HCT116 (cell line): ENCODE measurements at places on chromosomes 2 and 18. TPM values are rescaled to one million over a fixed set of nuclear protein-coding genes. Genes with fewer than 3 reads are reported as not detected.

The UGT1A6 gene
- not detected for total RNA-seq

The POLE4 gene
- 25.6 TPM for total RNA-seq

The FAM98A gene
- 42.9 TPM for total RNA-seq

The RAB17 gene
- total RNA-seq, result 41.8 TPM

The SERPINB11 gene
- not detected for total RNA-seq

The CRACDL gene
- total RNA-seq, result 1.1 TPM

The NPHP1 gene
- total RNA-seq, result 4.7 TPM

The G6PC2 gene
- total RNA-seq, result not detected

The BAZ2B gene
- 19.9 TPM for total RNA-seq

The KCNG3 gene
- 1.5 TPM for total RNA-seq

The OTOS gene
- total RNA-seq, result not detected

The GRHL1 gene
- total RNA-seq, result 8.5 TPM

The CNTNAP5 gene
- total RNA-seq, result not detected

The POMC gene
- total RNA-seq, result not detected

The LMAN2L gene
- total RNA-seq, result 15.2 TPM

The PDE1A gene
- total RNA-seq, result 0.12 TPM

The HNMT gene
- not detected for total RNA-seq

The SRD5A2 gene
- not detected for total RNA-seq

The SSB gene
- 117 TPM for total RNA-seq

The TMEM169 gene
- total RNA-seq, result 0.42 TPM

The TEX51 gene
- not detected for total RNA-seq

The TUBA3E gene
- total RNA-seq, result not detected

The CFAP65 gene
- total RNA-seq, result 0.52 TPM
